Activated B cell treated with CpG ODN at 0.5 μM for 24 hours (primary cell): ENCODE measurements at places on chromosomes 11 and 22. TPM values are rescaled to one million over a fixed set of nuclear protein-coding genes. Genes with fewer than 3 reads are reported as not detected.

The SLN gene
- not detected in 2 replicates for total RNA-seq

The APOA4 gene
- total RNA-seq = not detected in 2 replicates

The FAM227A gene
- total RNA-seq = 0.20 and 0.66 TPM in 2 replicates

The OR8G5 gene
- not detected in 2 replicates for total RNA-seq

The NAALADL1 gene
- 11.3 and 13.4 TPM in 2 replicates for total RNA-seq

The PRG3 gene
- total RNA-seq = not detected in 2 replicates

The PMM1 gene
- total RNA-seq = 13.0 and 15.1 TPM in 2 replicates

The GGTLC3 gene
- total RNA-seq = not detected in 2 replicates
